ELF-1 (cell line): ENCODE measurements at places on chromosomes 6 and 20.

DNA sequence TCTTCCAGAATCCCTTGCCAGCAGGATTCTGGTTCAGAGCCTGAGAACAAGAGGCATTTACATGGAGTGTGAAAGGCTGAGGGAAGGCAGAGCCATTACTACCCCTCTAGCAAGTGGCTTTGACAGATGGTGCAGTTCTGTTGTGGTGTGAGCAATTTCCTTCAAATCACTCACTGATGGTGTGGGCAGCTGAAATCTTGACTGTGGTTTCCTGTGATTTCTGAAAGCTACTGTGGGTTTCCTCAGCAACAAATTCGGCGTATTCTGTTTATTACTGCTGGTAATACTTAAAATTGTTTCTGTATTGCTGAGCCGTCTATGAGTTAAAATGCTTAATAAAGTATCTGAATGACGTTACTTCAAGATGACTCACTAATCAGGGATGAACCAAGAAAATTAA is 181.5 kb upstream of the TCF21 start:
- no peak for DNase-seq

- no peak for DNase-seq
These were observed 3.3 kb downstream of the TAB2 start for GRCh38 chr6:149320796-149321195.

DNA sequence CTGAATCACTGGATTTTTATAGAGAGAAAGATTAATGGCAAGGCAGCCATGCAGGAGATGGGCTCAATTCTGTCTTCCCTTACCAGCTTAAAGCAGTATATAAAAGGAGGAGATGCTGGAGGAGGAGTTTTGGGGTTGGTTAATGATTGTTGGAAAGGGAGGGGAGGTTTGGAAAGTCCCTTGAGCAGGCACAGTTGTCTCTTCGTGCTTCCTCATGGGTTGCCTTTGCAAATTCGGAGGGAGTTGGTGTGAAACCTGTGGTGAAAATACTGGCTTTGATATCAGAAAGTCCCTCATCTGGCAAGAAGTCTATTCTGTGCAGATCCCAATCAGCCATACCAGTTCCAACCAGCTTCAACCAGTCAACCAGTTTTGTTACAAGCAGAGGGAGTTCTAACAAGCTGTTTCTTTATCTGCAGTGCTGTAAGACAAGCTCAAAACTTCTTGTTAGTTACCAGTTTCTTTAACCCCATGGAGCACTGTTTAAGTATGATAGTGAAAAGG is 107.0 kb downstream of the HIVEP1 start:
- DNase-seq: no peak

- DNase-seq: peak; percentile 52
These were observed 95.0 kb downstream of the SNX5 start for GRCh38 chr20:17873410-17874270.

DNA sequence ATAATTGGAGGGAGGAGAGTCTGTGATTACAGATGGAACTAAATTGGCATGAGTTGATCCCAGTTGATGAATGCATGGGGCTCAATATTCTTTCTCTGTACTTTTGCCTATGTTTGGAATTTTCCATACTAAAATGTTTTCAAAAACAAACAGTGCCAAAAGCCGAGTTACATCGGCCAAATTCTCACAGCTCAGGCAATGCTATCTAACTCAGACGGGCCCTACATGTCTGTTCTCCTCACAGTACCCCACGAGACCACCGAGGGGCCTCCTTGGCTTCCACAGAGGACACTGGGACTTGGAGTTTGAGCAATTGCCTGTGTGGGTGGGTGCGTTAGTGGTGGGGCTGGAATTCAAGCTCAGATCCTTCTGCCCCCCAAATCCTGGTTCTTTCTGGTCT is 413.2 kb downstream of the CDH26 start:
- no peak for DNase-seq
